CD4-positive, alpha-beta T cell treated with Interleukin-1 beta for 1 hour (primary cell): ENCODE measurements at places on chromosomes 7 and 10.

- DNase-seq: no peak
These were observed 50.9 kb downstream of the GLI3 start for GRCh38 chr7:42186151-42186550.

GRCh38 chr7:16594676-16595075 lies 50.9 kb downstream of the ANKMY2 start:
- no peak for DNase-seq

GRCh38 chr7:64945503-64946175 lies 42.6 kb downstream of the ZNF273 start:
- no peak for DNase-seq

DNA sequence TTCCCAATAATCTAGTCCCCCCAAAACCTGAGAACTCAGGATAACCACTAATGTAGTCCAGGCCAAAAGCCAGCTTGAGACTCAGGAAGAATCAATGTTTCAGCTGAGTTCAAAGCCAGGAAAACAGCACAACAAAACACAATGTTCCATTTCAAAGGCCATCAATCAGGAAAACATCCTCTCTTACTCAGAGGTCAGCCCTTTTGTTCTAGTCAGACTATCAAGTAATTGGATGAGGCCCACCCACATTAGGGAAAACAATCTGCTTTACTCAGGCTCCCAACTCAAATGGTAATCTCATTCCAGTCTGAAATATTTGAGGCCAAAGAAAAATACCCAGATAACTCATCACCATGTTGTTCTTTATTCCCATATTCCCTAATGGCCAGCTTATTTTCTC lies 152.2 kb downstream of the SDHAF3 start:
- DNase-seq: no peak

DNA sequence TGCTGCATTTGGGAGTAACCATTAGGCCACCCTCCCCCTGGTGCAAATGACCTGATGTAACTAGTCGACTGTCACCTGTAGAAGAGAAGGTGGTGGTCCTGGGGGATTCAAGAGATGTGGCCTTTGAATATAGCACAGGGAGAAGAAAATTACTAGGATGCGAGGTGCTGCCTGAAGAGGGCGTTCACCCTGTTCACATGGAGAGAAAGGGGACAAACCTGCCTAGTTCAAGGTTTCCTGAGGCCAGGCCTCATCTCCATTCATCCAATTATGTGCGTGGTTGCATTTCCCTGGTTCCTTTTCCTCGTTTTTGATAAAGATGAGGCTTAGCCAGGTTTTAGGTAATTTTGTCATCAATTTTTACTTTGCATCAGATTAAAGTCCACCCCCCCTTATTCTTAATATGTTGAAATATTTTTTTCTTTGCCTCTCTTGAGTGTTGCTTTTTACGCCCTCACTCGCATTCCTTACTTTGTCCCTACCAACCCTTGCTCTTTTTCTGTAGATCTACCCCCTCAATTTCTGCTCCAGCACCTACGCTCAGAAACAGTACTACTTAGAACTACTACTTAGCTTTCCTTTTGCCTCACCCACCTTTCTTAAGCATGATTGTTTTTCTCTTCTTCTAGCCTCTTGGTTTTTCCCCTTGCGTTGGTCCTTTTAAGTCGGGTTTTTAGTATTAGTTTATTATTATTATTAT lies 13.7 kb downstream of the CLCN1 start:
- no peak for DNase-seq

- DNase-seq: no peak
These were observed 77.1 kb downstream of the DNAJC1 start for GRCh38 chr10:21926358-21926925.

DNA sequence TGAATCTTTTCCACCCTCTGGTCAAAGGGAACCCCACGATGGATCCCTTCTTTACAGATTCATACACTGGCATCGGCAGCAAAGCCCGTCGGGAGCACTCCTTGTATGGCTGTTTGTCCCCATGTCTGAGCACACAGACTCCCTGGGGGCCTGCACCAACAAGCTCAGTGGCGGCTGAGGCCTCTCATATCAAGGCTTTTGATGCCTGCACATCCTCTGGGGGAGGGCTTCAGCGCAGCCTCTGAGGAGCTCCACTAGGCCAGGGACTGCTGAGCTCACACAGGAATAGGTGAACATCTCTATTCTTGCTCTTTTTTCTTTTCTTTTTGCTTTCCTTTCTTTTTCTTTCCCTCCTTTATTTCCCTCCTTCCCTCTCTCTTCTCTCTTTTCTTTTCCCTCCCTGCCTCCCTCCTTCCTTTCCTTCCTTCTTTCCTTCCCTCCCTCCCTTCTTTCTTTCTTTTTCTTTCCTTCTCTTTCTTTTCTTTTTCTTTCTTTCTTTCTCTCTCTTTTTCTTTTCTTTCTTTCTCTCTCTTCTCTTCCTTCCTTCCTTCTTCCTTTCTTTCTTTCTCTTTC lies 174.6 kb downstream of the CCDC3 start:
- no peak for DNase-seq

- no peak for DNase-seq
These were observed 144.3 kb downstream of the ADAM12 start for GRCh38 chr10:126243971-126244370.

DNA sequence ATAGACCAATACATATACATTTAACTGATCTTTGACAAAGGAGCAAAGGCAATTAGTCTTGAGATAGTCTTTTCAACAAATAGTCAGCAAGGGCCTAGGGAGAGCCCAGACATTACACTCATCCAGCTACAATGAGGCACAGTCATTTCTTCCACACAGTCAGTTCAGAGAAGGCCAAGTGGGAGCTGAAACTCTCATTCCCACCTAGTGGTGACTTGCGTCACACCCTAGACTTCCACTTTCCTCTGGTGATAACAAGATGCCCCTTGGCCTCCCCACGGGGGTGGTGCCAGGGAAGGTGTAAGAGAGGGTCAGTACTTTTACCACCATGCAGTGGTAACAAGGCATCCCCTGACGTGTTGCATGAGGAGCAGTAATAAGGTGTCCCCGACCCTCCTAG lies 8.0 kb downstream of the FRMPD2 start:
- DNase-seq: no peak

GRCh38 chr7:132145466-132145865 lies 430.8 kb downstream of the PLXNA4 start:
- no peak for DNase-seq
